Activated naive CD8-positive, alpha-beta T cell treated with anti-CD3 and anti-CD28 coated beads for 36 hours (primary cell): ENCODE measurements at places on chromosomes 2 and 18. TPM values are rescaled to one million over a fixed set of nuclear protein-coding genes. Genes with fewer than 3 reads are reported as not detected.

DNA sequence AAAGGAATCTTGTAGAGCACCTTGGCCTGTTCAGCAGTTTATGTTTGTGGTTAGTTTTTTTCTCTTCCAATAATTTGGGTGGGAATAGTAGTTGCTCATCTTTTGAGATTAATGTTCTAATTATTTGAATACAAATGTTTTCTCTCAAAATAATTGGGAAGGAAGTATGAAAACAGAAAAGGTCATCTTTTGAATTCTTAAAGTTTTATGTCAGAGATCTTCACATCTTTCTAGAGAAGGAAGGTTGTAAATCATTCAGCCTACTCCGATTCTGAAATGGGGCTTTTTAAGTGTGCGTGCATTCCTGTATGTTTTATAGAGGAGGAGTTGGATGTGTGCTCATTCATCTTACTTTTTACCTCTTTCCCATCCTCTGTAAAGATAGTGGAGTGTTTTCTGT lies 29.0 kb downstream of the GRHL1 start:
- H3K36me3 ChIP-seq = peaks cover 8% of the 10 kb centered on the region
- H3K4me1 ChIP-seq = peaks cover 34% of the 10 kb centered on the region
- no peak overlapping the region for H3K4me3 ChIP-seq
- peaks cover 26% of the 10 kb centered on the region for H3K27me3 ChIP-seq
- H3K27ac ChIP-seq = no peak overlapping the region

Gene KIAA2012
- total RNA-seq = not detected

DNA sequence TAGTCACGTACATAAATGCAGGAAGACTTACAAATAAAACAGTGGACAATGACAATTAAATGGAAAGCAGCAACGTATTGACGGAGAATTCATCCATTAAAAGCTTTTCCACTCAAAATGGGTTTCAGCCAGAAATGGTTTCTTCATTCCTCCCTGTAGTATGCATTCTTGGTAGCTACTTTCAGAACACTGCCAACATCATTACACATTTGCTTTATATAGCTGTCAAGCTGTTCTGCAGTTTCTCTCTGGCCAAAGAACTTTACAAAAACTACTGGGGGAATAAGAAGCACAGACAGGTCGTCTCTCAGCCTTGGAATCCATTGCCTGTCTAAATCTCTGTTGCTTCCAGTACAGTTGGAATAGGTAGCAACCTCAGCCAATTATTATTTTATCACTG lies 84.1 kb upstream of the NCKAP5 start:
- no peak for DNase-seq
- H3K4me3 ChIP-seq = no peak overlapping the region
- no peaks in the 10 kb centered on the region for H3K36me3 ChIP-seq
- no peaks in the 10 kb centered on the region for H3K27me3 ChIP-seq

DNA sequence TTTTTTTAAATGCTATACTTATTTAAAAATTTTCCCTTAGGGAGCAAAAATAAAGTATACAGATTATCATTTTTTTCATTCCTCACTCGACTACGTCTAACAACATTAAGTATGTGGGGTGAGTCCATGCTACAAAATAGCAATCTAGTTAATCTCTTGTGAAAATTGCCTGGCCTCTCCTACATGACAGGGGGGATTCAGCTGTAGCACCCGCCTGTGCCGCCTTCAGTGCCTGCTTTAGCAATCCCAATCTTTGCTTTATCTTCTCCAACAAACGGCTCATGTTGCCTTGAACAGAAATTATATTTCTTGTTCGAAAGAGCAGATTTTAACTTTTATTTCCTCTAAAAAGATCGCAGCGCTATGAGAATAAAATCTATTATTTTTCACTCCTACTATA lies 2.4 kb upstream of the SOX11 start:
- H3K36me3 ChIP-seq = peaks cover 1% of the 10 kb centered on the region
- peaks cover 69% of the 10 kb centered on the region for H3K27me3 ChIP-seq
- DNase-seq = no peak
- no peak overlapping the region for H3K27ac ChIP-seq

DNA sequence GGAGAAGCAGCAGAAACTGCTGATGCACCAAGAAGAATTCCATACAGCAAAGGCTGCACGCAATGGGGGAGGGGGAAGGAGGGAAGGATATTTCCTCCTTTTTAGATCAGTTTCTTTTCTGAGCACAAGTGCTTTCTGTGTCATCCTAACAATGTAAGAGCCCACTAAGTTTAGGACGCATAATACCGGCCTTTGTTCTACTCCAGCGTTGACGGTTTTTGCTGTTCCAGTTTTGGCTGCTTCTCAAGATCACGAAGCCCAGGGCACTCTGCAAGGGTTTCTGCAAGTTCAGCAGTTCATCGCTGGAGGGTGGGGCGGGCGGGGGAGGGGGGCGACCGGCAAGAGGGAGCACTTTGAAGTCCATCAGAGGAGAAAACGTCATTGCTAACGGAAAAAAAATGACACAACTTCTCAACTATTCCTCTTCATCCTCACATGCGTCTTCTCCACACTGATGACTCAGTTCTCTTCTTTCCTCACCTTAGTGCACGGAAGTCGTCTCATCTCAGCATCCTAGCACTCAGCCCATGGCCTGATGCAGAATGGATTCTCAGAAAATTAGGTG lies 8.7 kb downstream of the FAM178B start:
- H3K27ac ChIP-seq = peak overlapping the region; percentile 2
- no peak overlapping the region for H3K4me3 ChIP-seq
- no peaks in the 10 kb centered on the region for H3K36me3 ChIP-seq
- no peak for DNase-seq
- H3K27me3 ChIP-seq = no peaks in the 10 kb centered on the region

DNA sequence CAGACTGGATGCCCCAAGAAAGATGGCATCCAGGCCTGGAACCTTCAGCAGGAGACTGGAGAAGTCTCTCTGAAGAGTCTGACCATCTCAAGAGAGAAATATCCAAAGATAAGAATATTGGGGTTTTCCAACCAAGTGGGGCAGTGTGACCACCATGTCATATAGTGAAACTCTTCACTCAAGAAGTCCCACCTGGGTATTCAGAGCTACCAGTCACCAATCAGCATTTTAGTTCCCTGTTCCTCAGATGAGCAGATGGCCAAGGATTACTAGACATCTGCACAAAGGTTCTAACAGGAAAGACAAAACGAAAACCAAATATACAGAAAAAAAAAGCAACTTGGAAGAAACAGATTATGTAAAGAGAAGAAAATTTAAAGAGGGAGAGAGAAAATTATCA lies 38.5 kb upstream of the CXCR4 start:
- H3K36me3 ChIP-seq = peaks cover 1% of the 10 kb centered on the region
- H3K27me3 ChIP-seq = no peaks in the 10 kb centered on the region
- DNase-seq = no peak
- H3K4me1 ChIP-seq = peaks cover 9% of the 10 kb centered on the region
- H3K27ac ChIP-seq = no peak overlapping the region
- no peak overlapping the region for H3K4me3 ChIP-seq

Gene EFR3B
- 0.08 TPM for total RNA-seq

- H3K36me3 ChIP-seq = no peaks in the 10 kb centered on the region
- no peak overlapping the region for H3K4me3 ChIP-seq
- no peaks in the 10 kb centered on the region for H3K27me3 ChIP-seq
- peaks cover 4% of the 10 kb centered on the region for H3K4me1 ChIP-seq
These were observed 470.2 kb downstream of the FBXO15 start for GRCh38 chr18:73677450-73677849.

Gene BUB1
- total RNA-seq = 80.4 TPM

DNA sequence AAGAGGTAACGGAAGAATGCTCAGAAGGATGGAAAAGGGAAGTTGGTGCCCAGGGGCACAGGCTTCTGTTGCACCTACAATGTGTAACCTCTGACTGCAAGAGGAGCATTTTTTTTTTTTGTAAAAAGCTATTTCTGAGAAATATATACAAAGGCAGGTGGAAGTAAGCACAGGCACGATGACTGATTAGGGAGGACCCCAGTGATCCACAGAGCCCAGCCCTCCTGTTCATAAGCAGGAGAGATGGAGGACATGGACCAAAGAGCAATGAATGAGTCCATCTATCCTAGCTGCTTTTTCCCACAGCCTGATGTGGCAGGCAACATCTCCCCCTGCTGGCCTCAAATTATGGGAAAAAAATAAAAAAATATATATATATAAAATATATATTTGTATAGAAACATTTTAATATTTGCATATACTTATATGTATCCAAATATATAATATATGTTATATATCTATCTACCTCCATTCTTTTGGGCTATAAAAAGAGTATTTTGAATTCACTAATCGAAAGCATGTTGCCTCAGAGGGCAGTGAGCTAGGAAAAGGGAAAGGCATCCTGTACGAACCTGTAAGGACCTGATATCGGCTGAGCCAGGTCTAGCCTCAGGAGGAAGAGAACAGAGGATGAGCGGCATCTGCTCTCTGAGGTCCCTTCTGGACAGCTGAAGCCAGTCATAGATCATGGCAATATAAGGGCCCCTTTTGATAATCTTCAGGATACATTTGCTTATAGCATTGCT lies 166.0 kb upstream of the STK17B start:
- no peaks in the 10 kb centered on the region for H3K27me3 ChIP-seq
- H3K27ac ChIP-seq = no peak overlapping the region
- peaks cover 9% of the 10 kb centered on the region for H3K4me1 ChIP-seq
- peaks cover 2% of the 10 kb centered on the region for H3K36me3 ChIP-seq
- DNase-seq = peak; percentile 4
- no peak overlapping the region for H3K4me3 ChIP-seq

Gene FZD7
- 0.68 TPM for total RNA-seq

DNA sequence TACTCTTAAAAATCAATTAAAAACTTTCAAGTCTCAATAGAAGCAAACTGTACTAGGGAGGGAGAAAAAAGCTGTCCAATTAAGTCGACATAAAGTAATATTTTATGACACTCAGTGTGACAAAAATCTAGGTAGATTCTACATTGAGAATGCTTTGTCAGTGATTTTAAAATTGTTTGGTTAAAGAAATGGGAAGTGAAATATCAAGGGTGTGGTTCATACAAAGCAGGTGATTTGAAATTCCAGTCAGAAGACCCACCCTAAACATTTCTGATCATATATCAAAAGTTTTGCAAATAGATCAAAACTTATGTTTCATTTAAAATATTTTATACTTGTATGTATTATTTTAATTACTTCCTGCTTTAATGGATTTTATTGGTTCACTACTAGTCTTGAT lies 338.9 kb upstream of the DCC start:
- no peak overlapping the region for H3K27ac ChIP-seq
- no peaks in the 10 kb centered on the region for H3K27me3 ChIP-seq
- no peak overlapping the region for H3K4me3 ChIP-seq
- no peaks in the 10 kb centered on the region for H3K36me3 ChIP-seq

GRCh38 chr2:115480741-115481140 lies 1038.3 kb downstream of the DPP10 start:
- H3K36me3 ChIP-seq = no peaks in the 10 kb centered on the region
- H3K4me1 ChIP-seq = no peaks in the 10 kb centered on the region
- no peak overlapping the region for H3K27ac ChIP-seq
- no peak for DNase-seq

- H3K27me3 ChIP-seq = no peaks in the 10 kb centered on the region
- peaks cover 1% of the 10 kb centered on the region for H3K36me3 ChIP-seq
- H3K4me1 ChIP-seq = no peaks in the 10 kb centered on the region
- H3K27ac ChIP-seq = no peak overlapping the region
- no peak for DNase-seq
These were observed 35.5 kb downstream of the ZEB2 start for GRCh38 chr2:144484201-144484948.

Gene PXDN
- total RNA-seq = 2.1 TPM

DNA sequence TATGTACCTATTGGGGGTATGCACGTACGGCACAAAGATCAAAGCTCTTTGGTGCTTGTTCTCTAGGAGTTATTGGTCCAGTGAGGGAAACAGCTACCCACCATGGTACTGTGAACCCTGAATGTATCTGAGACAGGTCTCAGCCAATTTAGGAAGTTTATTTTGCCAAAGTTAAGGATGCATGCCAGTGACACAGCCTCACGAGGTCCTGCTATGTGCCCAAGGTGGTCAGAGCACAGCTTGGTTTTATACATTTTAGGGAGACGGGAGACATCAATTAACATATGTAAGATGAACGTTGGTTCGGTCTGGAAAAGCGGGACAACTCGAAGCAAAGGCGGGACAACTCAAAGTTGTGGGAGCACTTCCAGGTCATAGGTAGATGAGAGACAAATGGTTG lies 75.8 kb downstream of the SOWAHC start:
- peaks cover 3% of the 10 kb centered on the region for H3K36me3 ChIP-seq
- H3K4me1 ChIP-seq = no peaks in the 10 kb centered on the region
- H3K27ac ChIP-seq = no peak overlapping the region

DNA sequence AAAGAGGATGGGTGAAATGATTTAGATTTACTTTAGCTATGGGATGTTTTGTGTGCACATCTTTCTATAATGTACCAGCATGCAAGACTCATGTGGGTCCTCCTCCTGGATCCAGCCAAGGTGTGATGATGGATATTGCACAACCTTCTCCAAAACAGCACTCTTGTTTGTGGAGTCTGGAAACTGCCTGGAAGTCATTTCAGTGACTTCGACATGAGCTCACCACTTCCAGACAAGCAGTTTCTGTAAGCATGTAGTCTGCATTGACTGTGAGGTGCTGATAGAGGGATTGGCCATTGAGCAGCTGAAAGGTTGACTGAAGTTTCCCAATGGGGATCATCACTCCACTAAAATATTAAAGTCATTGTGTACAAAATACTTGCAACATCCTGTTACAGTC lies 154.0 kb downstream of the TRIB2 start:
- no peak overlapping the region for H3K4me3 ChIP-seq
- no peak overlapping the region for H3K27ac ChIP-seq
- H3K4me1 ChIP-seq = no peaks in the 10 kb centered on the region
- H3K36me3 ChIP-seq = no peaks in the 10 kb centered on the region
- peaks cover 50% of the 10 kb centered on the region for H3K27me3 ChIP-seq

DNA sequence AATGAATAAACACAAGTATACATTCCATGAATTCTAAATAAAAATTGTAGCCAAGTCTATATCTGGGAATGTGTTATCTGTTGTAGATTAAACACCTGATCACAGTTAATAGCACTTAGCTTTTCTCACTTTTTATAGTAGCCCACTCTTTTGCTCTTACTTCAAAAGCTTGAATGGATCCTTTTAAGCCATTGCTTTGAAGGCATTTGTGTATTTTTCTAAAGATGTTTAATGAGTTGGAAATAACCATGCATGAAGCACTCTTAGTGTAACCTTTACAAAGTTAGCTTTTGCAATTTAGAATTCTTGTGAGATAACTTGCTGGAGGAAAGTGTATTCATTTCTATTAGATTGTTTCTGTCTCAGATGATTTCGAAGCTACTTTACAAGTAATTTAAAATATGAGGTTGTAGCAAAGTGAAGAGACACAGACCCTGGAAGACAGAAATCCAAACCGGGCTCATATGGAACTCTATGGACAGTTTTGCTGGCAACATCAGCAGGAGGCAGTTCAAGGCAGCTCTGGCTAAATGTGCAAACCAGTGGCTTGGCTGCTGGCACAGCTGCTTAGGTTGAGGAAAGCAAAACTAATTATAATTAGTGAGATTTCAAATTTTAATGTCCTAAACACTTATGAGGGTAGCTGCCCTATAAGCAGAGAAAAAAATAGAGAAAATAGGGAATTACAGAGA lies 469.8 kb upstream of the ZEB2 start:
- no peaks in the 10 kb centered on the region for H3K4me1 ChIP-seq
- no peaks in the 10 kb centered on the region for H3K27me3 ChIP-seq
- DNase-seq = no peak
- H3K4me3 ChIP-seq = no peak overlapping the region

Gene INPP4A
- 31.9 TPM for total RNA-seq
